ENCODE measurements at places on chromosomes 11 and 22.

GRCh38 chr11:1876361-1877063, 15.2 kb downstream of the PRR33 start:
- ATAC-seq, result peak; percentile 72

DNA sequence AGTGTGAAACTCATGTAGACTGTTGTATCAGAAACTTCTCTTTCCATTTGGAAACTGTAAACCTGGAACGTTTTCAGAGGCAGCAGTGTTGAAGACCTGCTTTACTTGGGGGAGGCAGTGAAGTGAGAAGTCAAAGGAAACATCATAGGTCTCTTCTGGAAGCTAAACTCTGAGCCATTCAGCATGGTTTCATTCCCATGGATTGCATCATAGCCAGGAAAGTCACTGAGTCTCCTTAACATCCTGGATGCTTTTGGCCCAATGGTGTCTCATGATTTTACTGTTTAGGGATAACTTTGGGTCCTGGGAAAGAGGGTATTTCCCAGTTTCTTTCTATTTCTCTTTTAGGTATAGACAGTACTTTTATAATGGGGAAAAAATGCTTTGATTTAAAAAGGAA, 153.2 kb upstream of the E2F8 start:
- ATAC-seq, result no peak

GRCh38 chr11:117989351-117990102, 3.3 kb downstream of the IL10RA start:
- no peak for ATAC-seq

GRCh38 chr11:69431893-69432738, 49.3 kb upstream of the LINC01488 start:
- ATAC-seq, result no peak

- ATAC-seq, result no peak
Measured at GRCh38 chr22:43852573-43853327, 9.6 kb downstream of the SULT4A1 start.

- peak; percentile 57 for ATAC-seq
Measured at GRCh38 chr11:76161261-76161961, 44.9 kb downstream of the WNT11 start.

DNA sequence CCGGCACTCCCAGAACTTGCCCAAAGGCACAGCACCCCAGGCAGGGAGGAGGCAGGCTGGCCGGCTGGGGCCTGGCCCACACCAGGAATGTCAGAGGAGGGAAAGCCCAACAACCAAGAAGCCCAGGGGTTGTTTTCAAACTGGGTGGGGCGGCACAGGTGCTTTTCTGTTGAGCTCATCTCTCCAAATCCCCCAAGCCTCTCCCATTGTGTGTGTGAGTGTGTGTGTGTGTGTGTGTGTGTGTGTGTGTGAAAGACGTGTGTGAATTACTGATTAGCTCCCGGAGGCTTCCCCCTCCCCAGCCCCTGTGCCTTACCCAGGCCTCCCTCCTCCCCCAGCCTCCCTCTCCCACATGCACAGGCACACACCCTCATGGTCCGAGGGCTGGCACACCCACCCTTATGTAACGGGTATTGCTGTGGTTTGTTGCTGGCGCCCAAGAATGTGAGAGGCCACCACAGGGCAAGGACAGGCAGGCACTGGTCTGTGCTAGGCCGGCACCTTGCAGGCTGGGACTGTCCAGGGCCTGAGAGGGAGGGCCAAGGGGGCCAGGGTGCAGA, 15.9 kb downstream of the TRIM29 start:
- ATAC-seq, result no peak

GRCh38 chr22:16973591-16974297, 34.3 kb downstream of the GAB4 start:
- ATAC-seq, result no peak

- ATAC-seq, result no peak
Measured at GRCh38 chr11:117410238-117410637, 82.6 kb downstream of the CEP164 start.

DNA sequence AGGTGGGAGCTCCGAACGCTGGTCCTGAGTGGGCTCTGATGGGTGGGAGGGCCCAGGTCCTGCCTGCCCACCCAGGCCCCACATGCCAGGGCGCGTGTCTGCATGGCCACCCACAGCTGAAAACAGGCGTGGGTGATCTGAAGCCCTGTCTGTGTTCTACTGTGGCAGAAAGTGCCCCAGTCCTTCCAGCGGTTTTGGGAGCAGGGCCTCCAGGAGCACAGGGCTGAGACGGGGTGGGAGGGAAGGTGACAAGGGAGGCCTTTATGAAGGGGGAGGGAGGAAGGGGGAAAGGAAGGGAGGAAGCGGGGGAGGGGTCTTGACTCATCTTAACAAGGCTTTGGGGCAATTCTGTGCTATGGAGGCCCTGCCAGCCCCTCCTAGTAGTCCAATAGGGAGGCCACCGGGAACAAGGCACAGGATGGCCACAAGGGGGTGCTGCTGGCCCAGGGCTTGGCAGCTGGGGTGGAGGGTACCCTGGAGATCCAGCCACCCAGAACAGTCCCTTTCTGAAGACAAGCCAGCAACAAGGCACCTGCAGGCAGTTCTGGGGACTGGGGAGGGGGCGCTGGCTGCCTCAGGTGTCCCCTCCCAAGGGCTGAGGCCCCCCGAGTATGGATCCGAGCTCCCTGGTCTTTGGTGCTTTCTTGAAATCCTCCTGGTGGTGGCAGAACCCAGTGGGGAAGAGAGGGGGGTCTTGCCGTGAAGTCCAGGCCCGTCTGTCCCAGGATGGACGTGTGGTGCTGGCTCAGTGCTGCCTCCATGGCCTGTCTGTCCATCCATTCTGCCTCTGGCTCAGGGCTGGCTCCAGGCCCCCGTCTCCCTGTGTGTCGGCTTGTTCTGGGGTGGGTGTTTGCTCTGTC, 6.3 kb upstream of the FADS3 start:
- ATAC-seq, result peak; percentile 81

All from SK-N-SH treated with all-trans-retinoic acid at 6 μM for 48 hours (cell line).